T-helper 2 cell (primary cell): ENCODE measurements at places on chromosomes 4 and X.

GRCh38 chr4:8266508-8266907 lies 3.0 kb upstream of the HTRA3 start:
- no peak for DNase-seq

- DNase-seq, result no peak
Observed at GRCh38 chrX:7100022-7100421, 47.5 kb upstream of the STS start.

DNA sequence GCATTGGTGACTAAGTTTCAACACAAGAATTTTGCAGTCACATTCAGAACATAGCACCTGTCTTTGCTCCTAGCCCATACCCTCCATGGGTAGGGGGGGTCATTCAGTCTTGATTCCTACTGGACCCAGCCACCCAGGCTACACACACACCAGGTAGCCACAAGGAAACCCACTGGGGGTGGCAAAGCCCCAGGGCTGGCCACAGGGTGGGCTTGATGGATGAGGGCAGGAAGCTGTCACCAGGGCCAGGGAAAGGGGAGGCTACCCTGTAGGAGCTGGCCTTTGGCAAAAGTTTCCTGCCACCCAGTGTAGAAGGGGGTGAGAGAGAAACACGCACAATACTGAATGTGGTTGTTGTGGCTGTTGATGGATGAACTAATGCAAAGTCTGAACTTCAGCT lies 74.5 kb upstream of the NKX1-1 start:
- DNase-seq, result no peak

DNA sequence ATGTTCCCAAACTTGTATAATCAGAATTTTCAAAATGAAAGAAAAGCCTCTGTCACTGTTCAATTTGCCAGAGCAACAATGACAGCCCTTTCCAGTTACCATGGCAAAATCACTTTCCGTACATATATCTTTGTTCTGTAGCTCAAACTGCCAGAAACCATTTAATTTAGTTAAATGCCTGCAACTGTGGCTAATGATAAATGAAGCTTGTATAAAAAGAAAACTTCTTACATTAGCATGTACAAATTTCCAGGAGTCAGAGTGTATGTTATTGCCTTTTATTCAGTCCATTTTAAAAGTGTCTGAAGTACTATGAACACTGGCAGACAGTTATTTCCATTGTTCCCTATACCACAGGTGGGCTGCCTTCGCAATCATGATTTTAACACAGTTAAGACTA lies 30.3 kb downstream of the ARAP2 start:
- no peak for DNase-seq

- DNase-seq, result no peak
Observed at GRCh38 chrX:69066021-69066757, 99.1 kb downstream of the PJA1 start.

GRCh38 chr4:186781032-186781917 lies 57.6 kb upstream of the FAT1 start:
- DNase-seq, result no peak

DNA sequence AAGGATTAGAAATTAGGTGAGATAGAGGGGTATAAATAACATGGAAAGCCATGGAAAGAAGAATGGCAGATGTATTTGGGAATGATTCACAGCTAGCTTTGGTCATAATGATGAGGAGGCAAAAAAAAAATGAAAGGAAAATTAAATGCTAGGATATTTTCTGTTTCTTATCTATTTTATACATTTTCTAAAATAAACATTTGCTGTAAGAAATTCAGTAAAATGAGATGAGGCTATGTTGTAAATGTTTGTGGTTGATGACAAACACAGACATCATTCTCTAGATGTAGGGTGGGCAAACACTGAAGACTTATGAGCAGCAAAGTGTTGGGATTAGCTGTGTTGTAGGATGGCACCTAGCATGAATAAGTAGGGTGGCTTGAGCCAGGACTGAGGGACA lies 407.1 kb downstream of the IL15 start:
- DNase-seq, result no peak

DNA sequence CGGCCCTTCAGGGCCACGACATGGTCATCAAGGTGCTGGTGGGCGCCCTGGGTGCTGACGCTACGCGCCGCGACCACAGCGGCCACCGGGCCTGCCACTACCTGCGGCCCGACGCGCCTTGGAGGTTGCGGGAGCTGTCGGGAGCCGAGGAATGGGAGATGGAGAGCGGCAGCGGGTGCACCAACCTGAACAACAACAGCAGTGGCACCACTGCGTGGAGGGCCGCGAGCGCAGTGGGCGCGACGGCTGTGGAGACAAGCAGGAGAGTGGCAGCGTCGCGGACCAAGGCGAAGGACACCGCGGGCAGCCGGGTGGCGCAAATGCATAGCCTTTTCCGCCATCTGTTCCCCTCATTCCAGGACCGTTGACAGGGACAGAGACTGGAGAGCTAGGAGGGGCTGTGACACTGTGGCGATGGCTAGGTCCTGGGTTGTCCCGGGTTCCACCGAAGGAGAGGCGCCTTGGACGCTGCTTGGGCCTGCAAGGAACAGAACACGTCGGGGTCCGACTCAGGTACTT lies 919 bp downstream of the SOWAHD start:
- DNase-seq, result no peak

DNA sequence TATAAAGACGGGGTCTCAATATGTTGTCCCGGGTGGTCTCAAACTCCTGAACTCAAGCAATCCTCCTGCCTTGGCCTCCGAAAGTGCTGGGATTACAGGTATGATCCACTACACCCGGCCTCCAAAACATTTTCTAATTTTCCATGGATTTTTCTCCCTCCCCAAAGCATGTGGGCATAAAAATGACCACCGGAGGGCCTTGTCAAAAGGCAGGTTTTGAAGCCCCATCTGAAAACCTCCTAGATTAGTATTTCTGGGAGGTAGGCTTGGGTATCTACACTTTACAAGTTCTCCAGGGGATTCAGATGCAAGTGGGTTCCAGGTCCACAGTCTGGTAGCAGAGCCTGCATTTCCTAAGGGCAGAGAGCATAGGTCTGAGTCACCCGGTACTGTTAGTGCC lies 1.4 kb upstream of the GPR173 start:
- no peak for DNase-seq

GRCh38 chr4:147059064-147059731 lies 113.5 kb upstream of the TTC29 start:
- DNase-seq, result no peak

GRCh38 chr4:166422475-166422874 lies 549.4 kb downstream of the TLL1 start:
- DNase-seq, result no peak
